Stromal cell of bone marrow (primary cell): ENCODE measurements at places on chromosomes 1 and 21.

DNA sequence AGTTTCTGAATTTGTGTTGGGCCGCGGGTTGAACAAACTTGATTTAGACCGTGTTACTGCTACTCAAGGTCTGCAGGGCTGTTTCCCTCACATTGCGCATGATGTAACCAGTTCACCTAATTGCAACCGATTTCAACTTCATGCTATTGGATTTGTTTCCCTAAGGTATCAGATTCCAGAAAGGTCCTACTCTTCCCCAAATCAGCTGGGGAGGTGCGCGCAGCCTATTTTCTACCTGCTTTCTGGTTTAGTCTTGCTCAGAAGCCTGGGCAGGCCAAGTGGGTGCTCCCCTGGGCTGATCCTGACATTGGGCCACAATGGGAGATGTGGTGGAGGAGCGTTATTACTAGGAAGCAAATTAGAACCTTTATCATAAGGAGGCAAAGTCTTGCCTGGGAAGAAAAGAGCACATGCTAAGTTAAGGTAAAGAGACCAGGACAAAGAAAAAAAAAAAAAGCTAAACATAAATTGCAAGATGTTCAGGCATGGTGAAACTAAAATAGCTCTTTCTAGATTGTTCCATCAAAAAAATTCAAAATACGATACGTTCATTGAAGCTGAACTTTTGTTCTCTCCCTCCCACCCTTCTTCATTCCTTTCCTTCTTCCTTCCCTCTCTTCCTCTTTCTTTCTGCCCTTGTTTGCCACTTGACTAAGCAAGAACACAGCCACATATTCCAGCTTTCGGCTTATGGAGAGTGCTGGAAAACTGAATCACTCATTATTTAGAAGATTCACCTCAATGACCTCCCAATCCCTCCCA, 28.8 kb upstream of the TARBP1 start:
- DNase-seq, result no peak

DNA sequence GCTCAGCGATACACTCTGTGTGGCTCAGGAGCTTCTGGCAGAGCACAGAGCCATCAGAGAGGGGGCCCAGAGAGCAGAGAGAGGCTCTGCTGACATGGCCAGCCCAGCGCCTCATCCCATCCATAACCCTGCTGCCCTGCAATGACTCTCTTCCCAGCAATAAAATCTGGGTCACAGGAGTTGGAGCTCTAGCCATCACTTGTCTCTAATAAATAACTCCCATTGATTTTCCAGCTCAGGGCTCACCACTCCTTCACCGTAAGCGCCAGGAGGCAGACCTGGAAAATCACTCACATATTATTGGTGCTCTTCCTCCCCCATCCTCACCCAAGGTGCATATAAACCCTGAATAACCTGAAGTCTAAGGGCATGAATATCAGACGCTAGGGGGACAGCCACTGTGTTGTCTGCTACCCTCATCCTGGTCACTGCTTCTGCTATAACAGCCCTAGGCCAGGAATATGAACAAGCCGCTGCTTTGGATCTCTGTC, at the start of gene APCS:
Gene APCS (plus strand): TSS at position 366 of the 491 bp plus-strand sequence. CDS start 96 bp downstream, at position 462.
- no peak for DNase-seq

GRCh38 chr1:183150445-183150844, 35.6 kb upstream of the LAMC2 start:
- no peak for DNase-seq

DNA sequence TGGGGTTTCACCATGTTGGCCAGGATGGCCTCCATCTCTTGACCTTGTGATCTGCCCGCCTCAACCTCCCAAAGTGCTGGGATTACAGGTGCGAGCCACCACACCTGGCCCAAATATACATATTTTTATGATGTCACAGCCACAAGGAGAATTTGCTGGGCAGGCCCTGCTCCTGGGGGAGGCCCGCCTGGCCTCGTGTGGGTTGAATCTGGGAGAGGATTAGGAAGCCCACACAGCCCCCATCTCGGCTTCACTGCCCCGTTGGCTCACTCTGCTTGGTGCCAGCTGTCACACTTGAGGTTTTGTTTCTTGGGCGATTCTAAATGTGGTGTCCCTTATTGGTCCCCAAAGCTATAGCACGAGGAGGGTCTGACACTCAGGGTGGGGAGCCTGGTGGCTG, 335.7 kb upstream of the AJAP1 start:
- no peak for DNase-seq

GRCh38 chr1:116373431-116374352, 648 bp downstream of the ATP1A1 start:
- DNase-seq, result no peak

DNA sequence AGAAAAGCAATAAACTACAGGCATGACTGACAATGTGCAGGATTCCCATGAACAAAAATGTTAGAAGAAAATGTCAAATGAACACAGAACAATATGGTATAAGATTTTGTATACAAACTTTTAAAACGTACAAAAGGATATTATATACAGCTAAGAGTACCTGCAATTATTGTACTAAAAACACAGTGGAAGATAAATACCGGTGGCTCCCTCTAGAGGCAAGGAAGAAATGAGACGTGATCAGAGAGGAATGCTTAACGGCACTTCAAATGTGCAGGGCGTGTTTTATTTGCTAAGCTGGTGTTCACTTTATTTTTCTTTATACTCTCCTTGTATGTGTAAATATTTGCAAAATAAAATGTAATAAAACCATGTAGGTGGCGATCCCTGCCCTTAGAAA, 191.8 kb upstream of the SAMSN1 start:
- DNase-seq, result peak; percentile 23

- peak; percentile 53 for DNase-seq
These were observed 6.8 kb upstream of the ACKR1 start for GRCh38 chr1:159197561-159198557.

DNA sequence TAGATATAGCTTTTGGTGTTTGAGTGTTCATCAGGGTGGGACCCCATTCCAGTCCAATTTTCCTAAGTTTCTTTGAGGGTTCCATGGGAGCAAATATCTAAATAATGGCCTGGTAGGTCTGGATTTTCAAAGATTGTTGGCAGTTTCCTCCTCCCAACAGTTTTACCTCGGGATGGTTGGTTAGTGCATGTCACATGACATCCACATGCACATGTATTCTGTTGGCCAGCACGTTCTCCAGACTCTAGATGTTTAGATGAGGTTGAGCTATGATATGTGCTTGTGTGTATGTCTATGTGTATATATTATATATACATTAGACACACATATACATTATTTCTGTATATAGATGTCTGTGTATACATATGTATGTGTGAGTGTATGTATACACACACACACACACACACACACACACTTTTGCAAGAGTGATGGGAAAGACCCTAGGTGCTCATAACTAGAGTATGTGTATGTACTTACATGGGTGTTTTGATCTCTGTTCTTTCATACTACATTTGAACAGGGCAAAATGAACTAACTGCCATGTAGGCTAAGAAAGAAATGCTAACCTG, 5.6 kb downstream of the RGS4 start:
- DNase-seq, result no peak

DNA sequence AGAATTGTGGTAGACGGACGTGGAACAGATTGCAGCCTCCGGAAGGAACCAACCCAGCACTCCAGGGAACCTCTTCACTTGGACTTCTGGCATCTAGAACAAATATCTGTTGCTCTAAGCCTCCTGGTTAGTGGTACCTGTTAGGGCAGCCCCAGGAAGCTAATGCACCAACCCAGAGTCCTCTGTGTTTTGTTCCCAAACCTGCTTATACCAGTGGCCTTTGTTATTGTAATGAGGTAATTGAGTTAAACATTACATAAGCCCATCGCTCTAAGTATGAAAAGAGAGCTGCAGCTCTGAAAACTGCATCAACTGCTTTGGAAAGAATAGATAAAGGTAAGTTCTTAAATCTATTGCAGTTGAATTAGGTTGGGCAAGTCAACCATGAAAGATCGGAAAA, 516.7 kb downstream of the NPHP4 start:
- no peak for DNase-seq

DNA sequence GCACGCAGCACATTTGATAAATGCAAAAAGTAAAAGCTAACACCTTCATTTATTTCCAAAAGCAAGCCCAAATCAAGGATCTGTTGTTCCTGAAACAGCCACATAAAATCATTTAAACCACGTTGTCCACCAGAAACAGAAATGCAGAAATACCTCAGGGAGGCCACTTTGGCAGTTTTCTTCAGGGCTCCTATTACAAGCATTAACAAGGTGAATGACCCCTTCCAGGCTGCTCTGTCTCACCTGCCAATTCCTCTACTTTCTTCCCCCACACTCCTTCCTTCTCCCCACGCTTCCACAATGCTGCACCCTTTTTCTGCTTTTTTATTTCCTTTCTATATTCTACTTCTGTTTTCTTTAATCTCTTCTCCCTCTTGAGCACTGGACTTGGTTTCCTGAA, 55.0 kb upstream of the PTGFRN start:
- DNase-seq, result no peak

DNA sequence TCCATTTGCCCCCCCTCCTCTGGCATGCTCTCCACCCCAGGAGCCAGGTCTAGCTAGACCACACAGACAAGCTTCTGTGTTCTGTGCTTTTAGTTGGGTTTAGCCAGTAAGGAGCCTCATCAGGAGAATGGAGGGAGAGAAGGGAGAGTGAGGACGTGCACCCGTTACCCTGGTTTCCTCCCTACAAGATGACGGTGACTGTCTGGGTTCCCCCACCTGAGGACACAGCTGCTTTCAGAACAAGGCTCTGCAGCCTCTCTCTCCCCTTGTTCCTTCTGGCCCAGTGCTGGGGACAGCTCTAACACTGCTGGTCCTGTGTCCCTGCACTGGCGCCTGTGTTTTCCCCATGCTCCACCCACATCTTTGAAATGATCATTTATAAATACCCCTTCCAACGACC, 184.4 kb upstream of the GALNT2 start:
- DNase-seq, result no peak

DNA sequence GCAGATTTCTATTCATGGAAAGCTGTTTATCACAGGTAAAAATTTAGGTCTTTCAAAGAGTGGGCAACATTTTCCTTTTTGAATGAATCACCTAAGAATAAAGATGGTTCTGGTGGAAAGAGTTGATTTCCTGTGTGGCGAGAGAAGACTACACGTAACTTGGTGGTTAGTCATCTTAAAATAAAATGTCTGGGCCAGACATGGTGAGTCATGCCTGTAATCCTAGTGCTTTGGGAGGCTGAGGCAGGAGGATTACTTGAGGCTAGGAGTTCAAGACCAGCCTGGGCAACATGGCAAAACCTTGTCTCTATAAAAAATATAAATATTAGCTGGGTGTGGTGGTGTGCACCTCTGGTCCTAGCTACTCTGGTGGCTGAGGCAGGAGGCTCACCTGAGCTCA, 65.7 kb downstream of the DISP1 start:
- DNase-seq, result no peak

GRCh38 chr1:1760345-1760650, 18.0 kb downstream of the NADK start:
- DNase-seq, result no peak

GRCh38 chr1:35377555-35377954, 109.0 kb downstream of the ZMYM4 start:
- peak; percentile 7 for DNase-seq

- DNase-seq, result no peak
These were observed 26.4 kb upstream of the FMO1 start for GRCh38 chr1:171221665-171222591.

DNA sequence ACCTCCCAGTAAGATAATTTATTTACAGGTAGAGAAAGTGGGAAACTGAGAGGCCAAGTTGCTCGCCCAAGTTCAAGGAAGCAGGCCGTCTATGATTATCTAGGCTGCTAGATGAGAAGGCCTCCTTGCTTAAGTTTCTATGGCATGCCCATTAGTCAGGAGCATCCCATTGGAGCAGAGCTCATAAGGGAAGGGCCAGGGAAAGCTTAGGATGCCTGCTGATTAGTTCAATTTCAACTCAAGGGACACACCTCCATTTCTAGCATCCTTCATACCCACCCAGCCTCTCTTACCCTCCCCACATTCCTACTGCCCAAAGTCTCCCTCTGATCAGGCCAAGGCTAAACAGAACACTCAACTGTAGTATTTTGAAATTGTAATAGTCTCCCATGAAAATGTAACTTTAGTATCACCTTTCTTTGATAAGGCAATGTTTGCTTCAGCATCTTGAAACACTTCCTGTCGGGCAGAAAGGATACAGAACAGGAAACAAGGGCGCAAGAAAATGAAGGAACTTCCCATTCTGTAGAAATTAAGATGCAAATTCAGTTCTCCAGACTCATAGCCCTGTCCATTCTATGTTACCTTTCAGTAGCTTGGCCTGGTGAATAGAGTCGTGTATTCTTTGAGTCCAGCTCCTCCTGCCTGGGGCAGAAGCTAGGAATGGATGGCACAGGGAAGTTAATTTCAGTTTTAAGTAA, 46.3 kb upstream of the TARBP1 start:
- DNase-seq, result no peak

- DNase-seq, result no peak
These were observed 910 bp downstream of the LCE3A start for GRCh38 chr1:152621993-152622392.

- DNase-seq, result peak; percentile 50
These were observed 20.4 kb upstream of the LAMC1 start for GRCh38 chr1:183002797-183003196.

DNA sequence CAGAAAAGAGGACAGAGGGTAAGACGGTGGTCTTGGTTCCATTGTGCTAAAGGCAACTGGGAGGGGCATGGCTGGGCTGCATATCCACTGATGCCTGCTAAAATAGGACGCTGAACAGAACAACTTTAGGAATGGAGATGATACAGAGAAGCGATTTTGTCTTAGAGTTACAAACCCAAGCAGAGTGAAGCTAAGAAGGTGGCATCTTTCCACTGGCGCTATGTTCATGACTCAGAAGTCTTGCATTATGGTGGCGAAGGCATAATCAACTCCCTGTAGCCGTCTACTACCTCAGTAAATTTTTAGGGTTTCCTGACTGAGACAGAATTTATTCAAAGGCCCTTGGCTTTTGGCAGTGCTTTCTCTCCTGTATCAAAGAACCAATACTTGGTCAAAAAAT, 57.3 kb downstream of the MEF2D start:
- DNase-seq, result no peak

DNA sequence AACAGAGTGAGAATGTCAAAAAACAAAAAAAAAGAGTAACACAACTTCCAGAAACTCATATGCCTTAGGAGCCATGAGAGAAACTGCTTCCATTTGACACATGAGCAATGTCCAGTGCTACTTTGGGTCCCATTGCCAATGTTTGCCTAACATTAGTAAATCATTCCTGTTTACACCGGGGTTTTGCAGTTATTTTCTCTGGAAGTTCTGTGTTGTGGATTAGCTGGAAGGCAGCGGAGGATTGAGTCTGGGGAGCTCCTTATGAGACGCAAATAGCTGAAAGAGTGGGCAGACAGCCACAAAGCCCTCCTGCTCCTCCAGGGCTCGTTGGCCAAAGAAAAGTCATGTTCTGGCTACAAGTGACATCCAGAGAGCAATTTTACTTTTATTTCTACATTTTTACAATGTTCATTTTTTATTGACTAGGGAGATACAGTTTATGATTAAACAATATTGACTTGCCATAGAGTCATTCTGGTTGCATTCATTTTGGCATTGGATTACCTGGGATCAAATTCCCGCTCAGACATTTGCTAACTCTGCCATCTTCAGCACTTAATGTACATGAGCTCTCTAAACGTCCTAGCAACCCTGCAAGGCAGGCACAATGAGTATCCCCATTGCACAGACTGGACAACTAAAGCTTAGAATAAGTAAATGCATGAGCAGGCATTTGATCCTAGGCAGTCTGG, 66.4 kb upstream of the GALNT2 start:
- no peak for DNase-seq

- DNase-seq, result peak; percentile 54
These were observed 45.2 kb upstream of the C1orf198 start for GRCh38 chr1:230913496-230913895.
